Right lobe of liver (tissue), 6 donors: ENCODE measurements at places on chromosomes 7 and 10. TPM values are rescaled to one million over a fixed set of nuclear protein-coding genes. Genes with fewer than 3 reads are reported as not detected.

NUTM2A gene
- total RNA-seq = not detected

TNKS2 gene
- total RNA-seq = 16.6 TPM

IL6 gene
- not detected for total RNA-seq

BAIAP2L1 gene
- 25.4 TPM for total RNA-seq

CAV2 gene
- total RNA-seq = 28.2 TPM

SLC26A3 gene
- not detected for total RNA-seq

CD36 gene
- 73.8 TPM for total RNA-seq

TCERG1L gene
- total RNA-seq = not detected

GRCh38 chr10:55500931-55501559 is 700.0 kb upstream of the PCDH15 start:
- no peak for DNase-seq

DNA sequence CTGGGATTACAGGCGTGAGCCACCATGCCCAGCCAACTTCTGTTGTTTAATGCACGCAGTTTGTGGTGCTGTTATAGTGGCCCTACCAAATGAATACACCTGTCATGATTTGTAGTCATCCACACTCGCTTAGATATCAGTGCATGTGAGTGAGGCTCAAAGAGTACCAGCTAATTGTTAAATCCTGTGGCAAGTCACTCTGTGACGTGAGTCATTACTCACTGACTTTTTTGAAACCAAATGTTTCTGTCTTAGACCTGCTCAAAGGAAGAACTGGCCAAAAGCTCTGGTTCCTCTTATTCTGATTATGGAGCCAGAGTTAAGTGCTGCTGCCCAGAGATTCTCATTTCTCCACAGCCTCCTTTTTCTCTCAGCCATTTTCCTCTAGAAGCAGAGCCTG is 109.4 kb downstream of the PRKAG2 start:
- DNase-seq = no peak

DNA sequence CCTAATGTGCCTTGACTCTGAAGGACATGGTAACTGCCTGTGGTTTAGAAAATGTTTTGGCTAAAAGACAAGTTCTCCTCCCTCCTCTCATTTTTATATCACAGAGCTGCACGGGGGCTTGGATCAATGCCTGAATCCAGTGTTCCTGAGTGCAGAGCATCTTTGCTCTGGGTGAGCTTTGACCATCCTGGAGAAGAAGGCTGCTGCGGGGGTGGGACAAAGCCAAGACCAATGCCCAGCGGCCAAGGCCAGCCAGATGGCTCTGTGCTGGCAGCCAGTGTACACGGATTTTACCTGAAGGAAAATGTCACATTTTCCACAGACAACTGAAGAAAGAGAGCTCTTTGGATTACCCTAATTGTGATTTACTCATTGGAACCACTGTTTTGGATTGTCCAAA is 102.0 kb upstream of the TARP start:
- DNase-seq = no peak

GRCh38 chr10:32035038-32035437 is 21.2 kb downstream of the KIF5B start:
- DNase-seq = no peak

DNA sequence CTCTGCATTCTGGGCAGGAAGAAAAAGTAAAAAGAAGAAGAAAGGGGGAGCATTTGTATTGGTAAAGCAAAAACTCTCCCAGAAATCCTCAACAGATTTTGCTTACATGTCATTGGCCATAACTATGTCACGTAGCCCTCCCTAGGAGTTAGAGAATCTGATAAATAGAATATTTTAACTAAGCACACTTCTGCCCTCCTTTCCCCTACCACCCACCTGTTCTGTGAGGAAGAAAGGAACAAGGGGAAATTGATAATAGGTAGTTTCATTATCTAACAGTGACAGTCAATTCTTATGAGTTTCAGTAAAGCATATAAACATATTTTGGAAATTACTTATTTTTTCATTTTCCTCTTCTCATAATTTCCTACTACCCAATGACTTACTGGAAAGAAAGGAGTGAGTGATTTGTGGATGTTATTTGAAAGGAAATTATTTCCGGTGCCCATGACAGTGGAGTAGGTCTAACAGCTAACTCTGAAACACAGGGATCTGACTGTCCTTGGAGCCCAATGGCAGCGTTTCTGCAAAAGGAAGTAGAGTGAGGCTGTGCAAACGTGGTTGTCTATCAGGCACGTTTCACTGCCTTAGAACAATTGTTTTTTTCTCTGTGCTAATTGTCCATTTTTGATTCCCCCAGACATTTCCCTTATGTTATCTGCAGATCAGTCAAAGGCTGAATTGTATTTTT is 128.6 kb upstream of the MDFIC start:
- DNase-seq = no peak

DNA sequence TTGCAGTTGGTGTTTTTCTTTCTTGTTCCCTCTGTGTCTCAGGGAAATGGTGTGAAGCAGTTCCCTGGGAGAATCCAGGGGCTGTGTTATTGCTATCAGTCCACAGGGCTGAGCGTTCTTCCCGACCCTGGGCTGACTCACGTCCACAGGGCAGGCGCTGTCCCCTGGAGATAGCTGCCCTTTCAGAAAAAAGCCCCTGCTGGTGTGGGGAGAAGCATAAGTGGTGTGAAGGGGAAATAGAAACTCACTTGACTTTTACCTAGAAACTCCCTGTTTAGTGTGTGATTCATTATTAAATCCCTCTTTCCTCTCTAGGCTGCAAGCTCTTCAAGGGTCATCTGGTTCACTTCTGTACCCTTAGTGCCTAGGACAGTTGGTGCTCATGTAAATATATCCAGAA is 63.3 kb upstream of the SMNDC1 start:
- DNase-seq = no peak

GRCh38 chr10:109773288-109774120 is 149.8 kb downstream of the XPNPEP1 start:
- no peak for DNase-seq

DNA sequence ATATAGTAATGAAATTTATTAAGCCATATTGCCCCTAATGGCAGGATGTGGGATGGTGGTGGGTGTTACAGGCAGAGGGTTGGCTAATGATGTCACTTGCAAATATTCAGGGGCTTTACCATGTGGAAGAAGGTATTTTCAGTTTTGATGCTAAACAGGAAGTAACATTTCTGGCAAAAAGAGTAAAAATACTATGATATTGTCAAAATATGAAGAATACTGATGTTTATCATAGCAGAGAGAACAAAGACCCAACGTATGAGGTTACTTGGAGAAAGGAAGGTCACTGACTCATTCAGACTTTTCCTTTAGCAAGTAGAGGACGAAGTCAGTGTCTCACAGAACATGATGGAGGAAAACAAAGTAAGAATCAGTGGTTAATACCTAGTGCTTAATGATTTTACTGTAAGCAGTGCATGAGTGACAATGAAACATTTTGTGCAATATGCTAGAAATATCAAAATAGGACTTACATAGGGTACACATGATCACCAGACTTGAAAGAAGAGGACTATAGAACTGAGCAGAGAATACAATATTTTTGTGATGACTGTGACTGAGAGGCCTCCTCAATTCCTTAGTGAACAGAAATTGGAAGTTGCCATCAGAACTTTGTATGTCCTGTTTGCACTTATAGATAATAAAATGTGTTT is 89.7 kb upstream of the STEAP4 start:
- DNase-seq = no peak

- no peak for DNase-seq
Observed at GRCh38 chr10:124882313-124882712, 59.6 kb upstream of the ZRANB1 start.

GRCh38 chr10:103758294-103758681 is 97.1 kb downstream of the SH3PXD2A start:
- no peak for DNase-seq

- peak; percentile 42 for DNase-seq
Observed at GRCh38 chr7:27173956-27174873, at the start of gene HOXA10. Gene HOXA10, minus strand, starts transcription at chr7:27174320. Its CDS starts 14 bp downstream, at chr7:27174306.

- DNase-seq = no peak
Observed at GRCh38 chr7:15166620-15167019, 264.1 kb upstream of the DGKB start.

DNA sequence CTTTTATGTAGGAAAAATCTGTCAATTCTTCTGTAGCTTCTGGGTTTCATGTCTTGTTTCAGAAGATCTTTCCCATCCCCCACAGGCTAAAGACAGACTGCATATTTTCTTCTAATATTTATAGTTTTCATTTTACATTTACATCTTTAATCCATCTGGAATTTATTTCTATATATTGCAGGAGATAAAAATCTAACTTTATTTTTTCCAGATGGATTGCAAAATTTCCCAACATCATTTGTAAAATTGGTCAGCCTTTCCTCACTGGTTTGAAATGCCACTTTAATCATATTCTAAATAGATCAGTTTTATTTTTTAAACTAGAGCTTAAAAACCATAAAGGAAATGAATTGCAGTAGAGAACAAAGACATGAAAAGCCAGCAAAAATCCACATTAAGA is 46.9 kb downstream of the TMEM26 start:
- no peak for DNase-seq

GRCh38 chr7:45646996-45647825 is 73.0 kb downstream of the ADCY1 start:
- no peak for DNase-seq

DNA sequence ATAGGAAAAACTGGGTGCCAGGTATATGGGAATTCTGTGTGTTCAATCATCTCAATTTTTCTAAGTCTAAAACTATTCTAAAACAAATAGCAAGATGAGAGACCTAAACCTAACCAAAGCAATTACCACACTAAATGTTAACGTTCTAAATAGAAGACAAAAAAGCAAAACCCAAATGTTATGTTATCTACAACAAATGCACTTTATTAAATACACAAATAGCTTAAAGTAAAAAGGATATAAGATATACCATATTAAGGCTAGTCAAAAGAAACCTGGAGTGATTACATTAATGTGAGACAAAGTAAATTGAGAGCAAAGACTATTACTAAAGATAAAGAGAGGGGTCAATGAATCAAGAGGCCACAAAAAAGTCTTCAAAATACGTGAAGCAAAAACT is 81.4 kb downstream of the LARP4B start:
- DNase-seq = no peak

- DNase-seq = no peak
Observed at GRCh38 chr7:139124084-139124914, 14.8 kb upstream of the ZC3HAV1 start.

DNA sequence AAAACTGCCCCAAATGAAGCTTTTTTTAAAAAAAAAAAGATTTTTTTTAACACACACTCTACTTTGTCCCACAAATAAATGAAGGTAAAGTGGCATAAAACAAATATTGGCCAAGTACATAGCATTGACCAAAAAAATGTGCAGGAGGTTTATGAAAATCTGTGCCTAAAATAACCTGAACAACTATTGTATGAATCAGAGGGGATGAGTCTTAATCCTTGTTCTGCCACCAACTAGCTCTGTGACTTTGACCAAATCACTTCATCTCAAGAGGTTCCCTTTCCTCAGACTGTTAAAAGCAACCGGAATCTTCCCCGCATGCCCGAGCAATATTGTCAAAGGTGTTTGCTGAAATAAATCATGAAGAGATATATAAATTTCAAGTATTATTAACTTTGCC is 150.4 kb upstream of the NEBL start:
- no peak for DNase-seq

- DNase-seq = peak; percentile 89
Observed at GRCh38 chr10:87095236-87095945, 385 bp downstream of the SHLD2 start.

DNA sequence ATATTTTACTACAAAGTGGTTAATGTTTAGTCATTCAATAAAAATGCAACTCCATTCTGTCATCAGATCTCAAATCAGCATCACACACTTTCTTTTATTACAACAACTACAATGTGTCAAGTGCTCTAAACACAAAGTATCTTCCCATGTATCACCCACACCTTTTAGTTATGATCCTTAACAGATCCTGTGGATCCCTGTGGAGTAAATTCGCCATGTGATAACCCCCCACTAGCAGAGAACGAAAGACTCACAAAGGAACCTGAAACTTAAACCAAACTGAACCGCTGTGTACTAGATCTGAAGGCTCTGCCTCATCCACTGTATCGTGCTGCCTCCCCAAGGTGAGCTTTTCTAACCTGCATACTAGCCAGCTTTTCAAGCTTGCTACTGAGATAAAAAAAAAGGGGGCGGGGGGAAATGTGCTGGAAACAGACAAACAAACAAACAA is 1.7 kb downstream of the DPY19L1 start:
- DNase-seq = no peak

DNA sequence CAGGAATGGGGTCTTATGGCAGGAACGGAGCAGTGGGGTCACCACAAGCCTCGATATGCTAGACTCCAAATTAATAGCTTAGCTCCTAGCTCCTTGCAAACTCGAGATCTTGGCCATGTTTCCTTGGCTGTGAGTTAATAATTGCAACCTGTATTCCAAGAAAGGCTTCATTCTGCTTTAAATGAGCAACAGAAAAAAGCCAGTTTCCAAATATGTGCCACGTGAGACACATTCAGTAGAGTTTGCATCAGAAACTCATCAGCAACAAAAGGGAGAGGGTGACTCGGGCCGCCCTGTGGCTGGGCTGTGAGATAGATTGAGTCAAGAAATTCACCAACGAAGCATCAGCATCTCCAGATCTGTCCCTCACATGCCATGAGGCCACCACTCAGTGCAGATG is 112.0 kb downstream of the NPTX2 start:
- no peak for DNase-seq

DNA sequence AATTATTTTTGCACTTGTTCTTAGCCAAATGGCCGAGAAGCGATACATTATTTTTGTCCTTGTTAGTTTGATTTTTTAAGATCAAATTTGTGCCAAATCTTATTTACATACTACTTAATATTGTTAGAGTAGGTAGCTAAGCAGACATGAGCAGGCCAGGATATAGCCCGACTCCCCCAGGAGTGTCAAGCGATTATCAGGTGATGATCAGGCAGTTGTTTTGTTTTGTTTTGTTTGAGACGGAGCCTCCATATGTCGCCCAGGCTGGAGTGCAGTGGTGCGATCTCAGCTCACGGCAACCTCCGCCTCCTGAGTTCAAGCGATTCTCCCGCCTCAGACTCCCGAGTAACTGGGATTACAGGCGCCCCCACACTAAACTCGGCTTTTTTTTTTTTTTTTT is 71.1 kb downstream of the LYZL2 start:
- DNase-seq = no peak

- peak; percentile 57 for DNase-seq
Observed at GRCh38 chr7:31735991-31736982, 49.3 kb downstream of the PPP1R17 start.

DNA sequence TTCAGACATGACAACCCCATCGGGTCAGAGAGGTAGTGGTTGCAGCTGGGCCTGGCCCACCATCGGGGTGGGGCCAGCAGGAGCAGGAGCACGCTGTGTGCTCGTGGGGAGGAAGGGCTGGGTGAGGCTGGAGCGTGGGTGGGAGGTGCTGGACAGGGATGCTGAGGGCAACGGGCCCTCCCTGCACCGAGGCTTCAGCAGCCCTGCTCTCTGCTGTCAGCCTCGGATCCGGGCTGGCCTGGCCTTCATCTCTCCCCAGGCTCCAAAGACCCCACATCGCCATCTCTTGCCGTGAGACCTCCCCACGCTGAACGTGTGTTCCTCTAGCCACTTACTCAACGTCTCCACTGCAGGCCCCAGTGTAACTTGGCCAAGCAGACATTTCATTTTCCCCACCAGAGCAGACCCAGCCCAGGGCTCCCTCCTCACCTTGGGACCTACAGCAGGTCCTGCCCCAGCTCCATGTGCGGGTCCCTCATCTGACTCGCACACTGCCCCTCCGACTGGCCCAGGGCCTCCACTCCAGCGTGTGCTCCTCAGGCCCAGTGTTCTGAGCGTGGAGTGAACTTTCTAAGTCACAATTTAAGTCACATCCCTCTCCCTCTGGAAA is 462.4 kb downstream of the DNAJB6 start:
- DNase-seq = no peak

- DNase-seq = no peak
Observed at GRCh38 chr7:36045326-36045725, 107.7 kb upstream of the EEPD1 start.

GRCh38 chr10:14439451-14440259 is 108.9 kb upstream of the FRMD4A start:
- DNase-seq = no peak
